HAP-1 (cell line): ENCODE measurements at places on chromosomes 12 and 14.
A peak's percentile ranks its signal among the peaks of the same experiment; 100 is the strongest.

DNA sequence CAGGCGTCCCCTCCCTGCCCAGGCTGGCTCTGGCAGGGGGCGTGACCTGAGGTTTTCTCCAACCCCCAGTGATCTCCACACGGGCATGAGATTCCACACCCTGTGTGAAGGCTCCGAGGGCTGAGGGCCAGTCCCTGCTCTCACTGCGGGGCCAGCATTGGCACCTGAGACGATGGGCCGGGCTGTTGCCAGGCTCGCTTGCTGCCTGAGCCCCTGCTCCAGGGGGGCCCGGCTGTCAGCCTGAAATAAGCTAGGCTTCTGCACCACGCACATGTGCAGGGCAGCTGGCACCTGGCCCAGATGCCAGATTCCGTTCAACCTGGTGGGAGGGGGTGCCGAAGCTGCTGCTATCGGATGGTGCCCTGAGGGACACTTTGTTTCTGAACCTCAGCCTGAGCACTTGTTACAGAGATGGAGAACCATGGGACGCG, 196.5 kb upstream of the PRMT8 start:
- no peak for DNase-seq

DNA sequence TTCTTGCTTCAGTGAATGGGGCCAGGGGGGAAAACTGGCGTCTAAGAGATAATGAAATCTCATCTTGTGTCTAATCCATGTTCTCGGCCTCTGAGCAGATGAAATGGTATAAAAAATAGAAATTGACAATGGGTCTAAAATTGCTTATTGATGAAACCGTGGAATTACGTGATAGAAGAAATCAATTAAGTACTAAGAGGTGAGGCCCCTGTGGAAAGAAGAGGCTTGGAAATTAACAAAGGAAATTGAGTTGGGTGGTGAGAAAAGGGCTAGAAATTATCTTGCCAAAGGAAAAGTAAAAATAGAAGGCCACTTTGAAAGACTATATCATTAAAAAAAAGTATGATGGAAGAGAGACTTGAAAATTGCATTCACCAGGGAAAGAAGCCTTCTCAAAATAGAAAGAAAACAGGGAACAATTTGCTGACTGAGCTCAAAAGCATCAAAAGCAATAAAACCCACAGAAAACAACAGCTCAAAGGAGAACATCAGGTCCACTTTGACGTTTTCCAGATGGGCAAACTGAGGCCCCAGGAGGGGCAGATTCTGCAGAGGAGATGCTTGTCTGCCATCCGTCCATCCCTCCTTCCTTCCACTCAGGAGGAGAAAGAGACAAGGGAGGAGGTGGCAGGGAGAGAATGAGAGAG, 226.1 kb upstream of the RTL1 start:
- DNase-seq = no peak

- no peak for DNase-seq
Observed at GRCh38 chr12:23781118-23781517, 168.4 kb downstream of the SOX5 start.

- DNase-seq = no peak
Observed at GRCh38 chr12:52461693-52462092, 9.7 kb upstream of the KRT6B start.

DNA sequence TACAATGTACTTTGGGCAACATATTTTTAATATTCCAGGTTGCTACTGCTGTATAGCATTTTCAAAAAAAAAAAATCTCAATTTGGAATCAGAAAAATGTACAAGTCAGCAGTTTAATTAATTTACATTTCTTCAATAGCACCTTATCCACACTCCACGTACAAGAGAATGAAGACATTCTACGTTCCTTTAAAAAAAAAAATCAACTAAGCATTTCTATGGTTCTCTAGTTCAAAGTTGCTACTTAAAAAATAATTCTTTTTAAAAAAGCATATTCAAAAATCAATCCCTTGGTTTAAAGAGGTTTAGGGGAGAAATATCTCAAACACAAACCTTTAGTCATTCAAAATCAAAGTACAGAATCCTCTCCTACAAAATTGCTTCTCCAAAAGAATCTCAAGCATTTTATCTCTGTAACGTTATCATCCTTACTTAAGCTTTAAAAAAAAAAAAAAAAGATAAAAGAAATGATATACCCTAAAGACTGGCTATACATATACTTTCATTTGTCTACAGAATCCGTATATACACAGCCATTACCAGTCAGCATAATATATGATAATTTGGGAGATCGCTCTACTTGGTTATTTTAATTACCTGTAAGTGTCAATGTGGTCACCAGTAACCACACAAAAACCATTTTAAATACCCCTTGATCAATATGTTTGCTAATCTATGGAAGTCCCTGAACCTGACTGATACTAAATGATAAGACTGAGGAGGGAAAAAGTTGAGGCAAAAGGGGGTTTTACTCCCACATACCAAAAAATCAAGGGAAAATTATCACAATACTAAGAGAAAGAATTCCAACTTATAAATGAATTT, 2.7 kb downstream of the MED13L start:
- no peak for DNase-seq

DNA sequence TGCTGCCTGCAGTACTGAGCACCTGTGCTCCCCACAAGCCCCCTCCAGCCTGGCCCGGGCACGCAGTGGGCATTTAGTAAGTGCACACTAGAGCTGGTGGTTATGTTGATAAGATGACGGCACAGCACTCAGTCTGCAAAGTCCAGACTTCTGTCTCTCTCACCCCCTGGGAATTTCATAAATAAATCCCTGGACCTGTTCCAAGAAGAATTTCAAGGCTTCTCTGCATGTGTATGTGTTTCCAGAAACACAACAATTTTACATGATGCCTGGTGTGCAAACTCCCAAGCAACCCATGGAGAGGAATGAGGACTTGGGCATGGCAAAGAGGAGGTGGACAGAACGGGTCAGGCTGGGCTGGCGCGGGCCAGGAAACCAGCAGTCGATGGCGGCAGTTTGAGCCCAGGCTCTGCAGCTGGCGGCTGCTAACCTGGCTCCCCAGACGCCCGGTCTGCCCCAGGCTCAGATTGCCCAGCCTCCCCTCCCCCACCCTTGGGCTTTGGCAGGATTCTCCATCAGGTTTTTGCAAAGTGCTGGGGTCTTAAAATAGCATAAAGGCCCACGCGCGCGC, 10.4 kb upstream of the ACVR1B start:
- DNase-seq = no peak

- no peak for DNase-seq
Observed at GRCh38 chr14:66472251-66472650, 13.9 kb upstream of the CCDC196 start.

DNA sequence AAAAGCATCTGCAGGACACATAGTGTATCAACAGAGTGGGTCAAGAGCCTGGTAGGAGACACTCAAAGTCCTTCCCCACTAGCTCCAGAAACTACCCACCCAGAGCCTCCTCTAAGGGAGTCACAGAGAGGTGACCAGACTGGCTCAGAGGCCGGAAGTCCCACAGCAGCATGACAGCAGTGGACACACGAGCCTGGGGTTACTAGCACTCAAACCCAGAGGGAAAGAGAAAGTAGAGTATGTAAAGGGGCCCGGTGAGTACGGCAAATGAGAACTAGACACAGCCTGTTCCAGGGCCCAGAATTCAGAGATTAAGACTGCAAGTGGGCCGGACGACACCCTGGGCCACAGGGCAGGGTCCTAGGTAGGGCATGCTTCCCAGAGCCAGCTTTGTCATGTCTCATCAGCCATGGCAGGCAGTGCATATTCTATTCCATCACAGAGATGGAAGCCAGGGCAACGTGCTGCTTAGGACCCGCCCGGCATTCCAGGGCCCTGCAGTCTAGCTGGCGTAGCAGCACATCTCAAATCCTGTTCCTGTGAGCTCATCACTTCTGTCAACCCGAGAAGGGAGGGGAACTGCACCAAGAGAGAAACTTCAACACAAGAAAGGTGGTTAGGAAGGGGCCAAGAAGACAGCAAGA, 4.2 kb downstream of the IFFO1 start:
- DNase-seq = no peak

DNA sequence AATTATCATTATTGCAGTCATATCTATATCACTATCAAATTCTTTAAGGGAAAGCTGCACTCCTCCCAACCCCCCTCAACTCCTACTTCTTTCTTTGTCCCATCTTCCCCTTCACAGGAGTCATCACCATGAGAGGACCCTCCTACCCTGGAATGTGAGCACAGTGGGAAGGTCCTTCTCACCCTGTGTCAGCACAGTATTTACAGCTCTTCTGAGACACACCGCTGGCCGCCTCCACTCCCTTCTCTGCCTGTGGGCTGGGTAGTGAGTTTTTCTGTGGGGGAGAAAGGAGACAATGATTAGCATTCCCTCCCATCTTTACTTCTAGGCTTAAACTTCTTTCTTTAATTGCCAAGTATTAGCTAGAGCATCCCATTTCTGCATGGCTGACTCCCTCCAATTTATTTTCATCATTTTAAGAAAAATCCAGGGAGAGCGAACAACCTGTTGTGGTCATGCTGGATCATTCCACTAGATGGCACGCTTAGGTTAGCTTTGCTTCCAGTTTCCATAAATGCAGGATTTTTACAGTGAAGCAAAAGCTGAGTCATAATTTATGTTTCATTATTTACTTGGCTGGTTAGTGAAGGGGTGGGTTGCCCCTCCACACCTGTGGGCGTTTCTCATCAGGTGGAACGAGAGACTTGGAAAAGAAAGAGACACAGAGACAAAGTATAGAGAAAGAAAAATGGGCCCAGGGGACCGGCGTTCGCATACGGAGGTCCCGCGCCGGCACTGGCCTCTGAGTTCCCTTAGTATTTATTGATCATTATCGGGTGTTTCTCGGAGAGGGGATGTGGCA, 188.5 kb downstream of the ALX1 start:
- DNase-seq = peak; percentile 63

GRCh38 chr14:72651081-72651480, 242.8 kb downstream of the DPF3 start:
- no peak for DNase-seq

GRCh38 chr12:83954956-83955601, 957.5 kb downstream of the SLC6A15 start:
- peak; percentile 71 for DNase-seq

- DNase-seq = no peak
Observed at GRCh38 chr12:71524626-71525025, 85.0 kb downstream of the LGR5 start.

DNA sequence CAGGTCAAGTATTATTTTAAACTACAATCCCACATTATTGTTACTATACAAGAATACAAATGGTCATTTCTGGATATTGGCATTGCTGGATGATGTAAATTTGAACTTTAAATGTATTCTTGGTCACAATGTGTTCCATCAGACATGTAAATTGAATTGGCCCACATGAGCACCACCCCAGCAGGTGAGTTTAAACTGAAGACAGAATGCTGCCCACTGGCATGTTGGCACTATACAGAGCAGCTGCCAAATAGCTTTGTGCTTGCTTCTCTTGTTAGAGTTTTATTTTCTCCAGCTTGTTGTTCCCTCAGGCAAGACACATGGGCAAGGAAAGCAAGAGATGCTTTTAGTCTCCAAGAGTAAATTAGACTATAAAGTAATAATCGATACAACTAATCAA, 98.6 kb downstream of the C12orf50 start:
- DNase-seq = no peak

GRCh38 chr14:75307700-75308379, 29.2 kb downstream of the FOS start:
- DNase-seq = peak; percentile 94

DNA sequence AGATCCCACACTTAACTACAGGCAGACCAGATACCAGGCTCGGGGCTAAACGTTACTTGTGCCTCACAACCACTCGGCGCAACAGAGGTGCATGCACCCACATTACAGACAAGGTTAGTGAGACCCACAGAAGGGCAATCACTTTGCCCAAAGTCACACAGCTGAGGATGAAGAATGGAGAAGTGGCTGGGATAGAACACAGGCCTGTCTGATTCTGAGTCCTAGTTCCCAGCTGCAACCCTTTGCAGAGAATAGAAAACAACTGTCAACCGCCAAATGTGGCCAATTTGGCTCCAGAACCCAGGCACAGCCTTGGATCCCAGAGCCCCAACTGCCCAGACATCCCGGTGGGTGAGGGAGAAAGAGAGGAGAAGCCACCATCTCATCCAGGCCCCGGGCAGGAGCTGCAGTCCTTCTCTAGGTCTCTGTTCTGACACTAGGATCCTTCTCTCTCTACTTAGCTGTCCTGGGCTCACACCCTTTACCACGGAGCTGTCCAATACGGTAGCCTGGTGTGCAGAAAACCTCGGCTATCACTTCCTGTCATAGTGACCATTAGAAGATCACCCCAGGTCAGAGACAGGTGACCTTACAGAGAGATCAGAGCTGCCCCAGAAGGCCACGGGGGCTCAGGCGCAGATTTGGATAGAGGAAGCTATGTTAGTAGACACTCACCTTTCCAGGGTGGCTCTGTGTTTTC, 59.1 kb downstream of the FAM222A start:
- DNase-seq = no peak

DNA sequence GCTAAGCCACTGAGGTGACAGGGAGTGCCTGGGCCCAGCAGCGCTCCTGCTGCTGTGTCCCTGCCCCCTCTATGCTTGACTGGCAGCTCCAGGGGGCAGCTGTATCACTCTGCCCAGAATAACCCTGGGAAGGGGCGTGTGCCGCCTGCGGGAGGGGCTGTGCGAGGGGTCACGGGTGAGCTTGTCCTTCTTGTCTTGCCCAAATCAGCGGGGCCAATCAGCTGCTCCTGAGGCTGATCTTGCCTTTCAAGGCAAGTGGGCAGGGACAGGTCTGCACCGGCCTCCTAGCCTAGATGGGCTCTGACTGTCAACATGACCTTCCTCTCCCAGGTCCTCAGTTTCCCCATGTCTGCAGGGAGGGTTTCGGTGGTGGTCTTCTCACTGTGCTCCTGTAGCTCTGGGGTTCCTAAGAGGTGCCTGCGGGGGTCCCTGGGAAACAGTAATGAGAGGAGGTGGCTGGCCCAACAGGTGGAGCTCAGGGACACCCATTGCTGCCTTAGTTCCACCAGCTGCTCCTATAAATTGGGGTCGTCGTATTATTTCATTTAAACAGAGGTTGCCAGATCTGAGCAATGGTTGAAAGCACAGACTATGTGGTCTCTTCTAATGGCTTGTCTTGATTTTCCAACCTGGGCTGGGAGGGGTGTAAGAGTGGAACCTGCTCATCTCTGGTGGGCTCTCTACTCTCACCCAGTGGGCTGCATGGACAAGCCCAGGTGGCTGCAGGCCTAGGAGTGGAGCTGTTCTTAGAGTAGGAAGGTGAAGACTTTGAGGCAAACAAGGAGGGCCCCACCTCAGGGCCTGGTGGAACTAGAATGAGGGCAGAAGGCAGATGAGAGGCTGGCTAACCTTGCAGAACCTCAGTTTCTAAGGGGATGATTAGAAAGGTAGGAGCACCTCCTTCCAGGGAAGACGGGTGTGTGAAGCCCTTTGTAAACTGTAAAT, 11.7 kb downstream of the RTL1 start:
- DNase-seq = peak; percentile 2

- DNase-seq = no peak
Observed at GRCh38 chr12:54740882-54741281, 92.7 kb upstream of the DCD start.

- no peak for DNase-seq
Observed at GRCh38 chr12:57063991-57064685, 14.2 kb upstream of the MYO1A start.

- DNase-seq = no peak
Observed at GRCh38 chr12:90937651-90938050, 17.3 kb downstream of the CCER1 start.

- no peak for DNase-seq
Observed at GRCh38 chr14:24353559-24354481, 14.0 kb upstream of the RIPK3 start.
